ENCODE measurements at places on chromosomes 12 and 14.
A peak's percentile ranks its signal among the peaks of the same experiment; 100 is the strongest.

GRCh38 chr12:50353404-50353803 is 43.0 kb downstream of the FAM186A start:
- no peak for DNase-seq

- no peak for DNase-seq
Measured at GRCh38 chr12:132955094-132956010, 754 bp downstream of the ZNF605 start.

GRCh38 chr14:87013583-87013982 is 979.4 kb downstream of the GALC start:
- no peak for DNase-seq

- DNase-seq, result no peak
Measured at GRCh38 chr14:90803249-90803648, 13.0 kb downstream of the TTC7B start.

DNA sequence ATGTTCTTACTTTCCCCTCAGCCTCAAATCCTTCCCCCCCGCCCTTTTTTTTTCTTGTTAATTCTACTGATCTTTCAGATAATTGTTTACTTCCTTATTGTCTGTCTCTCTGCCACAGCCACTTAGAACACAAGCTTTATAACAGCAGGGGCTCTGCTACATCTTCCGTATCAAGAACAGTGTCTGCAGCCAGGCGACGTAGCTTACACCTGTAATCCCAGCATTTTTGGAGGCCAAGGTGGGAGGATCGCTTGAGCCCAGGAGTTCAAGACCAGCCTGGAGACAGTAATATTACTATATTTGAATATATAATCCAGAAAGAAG is 5.4 kb downstream of the SOS2 start:
- no peak for DNase-seq

DNA sequence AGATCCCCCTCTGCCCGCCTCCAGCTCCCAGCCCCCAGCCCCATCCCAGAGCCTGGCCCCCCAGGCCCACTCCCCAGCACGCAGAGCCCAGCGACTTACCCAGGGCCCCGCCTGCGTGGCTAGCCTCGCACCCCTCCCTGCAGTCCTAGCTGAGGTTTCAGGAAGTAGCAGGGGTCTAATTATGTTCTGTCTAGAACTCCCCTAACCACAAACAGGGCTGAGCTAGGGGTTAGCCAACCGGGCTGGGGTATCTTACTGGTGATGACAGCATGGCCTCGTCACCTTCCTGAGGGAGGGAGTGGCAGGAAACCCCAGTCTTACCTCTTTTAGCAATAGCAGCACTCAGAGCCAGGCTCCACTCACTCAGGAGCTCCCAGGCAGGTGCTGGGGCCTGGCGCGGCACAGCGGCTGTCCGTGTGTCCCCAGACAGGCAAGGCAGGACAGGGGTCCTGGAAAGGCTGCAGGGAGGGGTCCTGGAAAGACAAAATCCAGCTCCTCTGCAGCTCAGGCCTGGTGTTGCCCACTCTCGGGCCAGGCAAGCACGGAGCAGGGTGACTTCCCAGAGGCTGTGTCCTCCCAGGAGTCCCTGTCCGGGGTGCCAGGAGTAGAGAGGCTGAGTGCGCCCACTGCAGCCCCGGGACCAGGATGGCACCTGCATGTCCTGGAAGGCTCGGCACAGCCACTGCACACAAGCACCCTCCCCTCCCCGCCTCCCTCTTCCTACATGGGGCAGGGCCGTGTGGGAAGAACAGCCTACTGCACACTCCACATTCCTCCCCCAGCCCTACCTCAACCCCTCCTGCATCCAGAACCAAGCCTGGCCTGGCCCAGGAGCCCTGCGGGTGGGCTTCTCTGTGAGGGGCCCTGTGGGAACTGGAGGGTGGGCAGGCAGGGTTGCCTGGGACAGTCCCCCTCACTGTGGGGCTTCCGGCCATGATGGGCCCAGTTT is at the start of gene GPR132:
Gene GPR132, minus strand, starts transcription at position 151 of the 949 bp plus-strand sequence. CDS start 10,010 bp downstream, outside the sequence.
- no peak for DNase-seq

DNA sequence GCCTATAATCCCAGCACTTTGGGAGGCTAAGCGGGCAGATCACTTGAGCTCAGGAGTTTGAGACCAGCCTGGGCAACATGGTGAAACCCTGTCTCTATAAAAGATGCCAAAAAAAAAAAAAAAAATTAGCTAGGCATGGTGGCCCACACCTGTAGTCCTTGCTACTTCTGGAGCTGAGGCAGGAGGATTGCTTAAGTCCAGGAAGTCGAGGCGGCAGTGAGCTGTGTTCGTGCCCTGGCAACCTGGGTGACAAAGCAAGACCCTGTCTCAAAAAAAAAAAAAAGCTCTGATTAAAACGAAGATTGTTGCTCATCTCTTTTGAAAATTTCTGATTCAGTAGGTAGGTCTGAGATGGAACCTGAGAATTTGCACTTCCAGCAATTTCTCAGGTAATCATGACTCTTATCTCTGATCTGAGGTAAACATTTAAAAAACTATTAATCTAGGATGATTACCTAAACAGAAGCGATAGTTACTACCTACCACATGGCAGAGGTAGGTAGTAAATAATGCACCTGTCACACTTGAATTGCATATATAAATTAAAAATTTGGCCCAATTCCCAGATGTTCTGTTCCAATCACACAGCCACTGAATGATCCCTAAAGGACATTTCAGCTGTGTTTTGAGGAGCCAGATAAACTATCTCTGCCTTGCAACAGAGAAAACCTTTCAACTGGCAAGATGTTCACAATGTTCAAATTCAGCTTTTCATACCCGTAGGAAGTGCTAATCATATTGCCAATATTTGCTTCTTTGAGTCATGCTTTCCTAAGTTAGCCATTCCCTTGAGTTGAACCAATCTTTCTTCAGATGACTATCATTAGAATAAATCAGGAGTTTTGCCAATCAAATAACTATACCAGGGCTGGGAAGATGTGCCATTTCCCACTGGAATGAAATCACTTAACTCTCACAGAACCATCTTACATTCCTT is 4.2 kb upstream of the TEP1 start:
- no peak for DNase-seq

- DNase-seq, result no peak
Measured at GRCh38 chr14:42629553-42629952, 1022.9 kb downstream of the LRFN5 start.

DNA sequence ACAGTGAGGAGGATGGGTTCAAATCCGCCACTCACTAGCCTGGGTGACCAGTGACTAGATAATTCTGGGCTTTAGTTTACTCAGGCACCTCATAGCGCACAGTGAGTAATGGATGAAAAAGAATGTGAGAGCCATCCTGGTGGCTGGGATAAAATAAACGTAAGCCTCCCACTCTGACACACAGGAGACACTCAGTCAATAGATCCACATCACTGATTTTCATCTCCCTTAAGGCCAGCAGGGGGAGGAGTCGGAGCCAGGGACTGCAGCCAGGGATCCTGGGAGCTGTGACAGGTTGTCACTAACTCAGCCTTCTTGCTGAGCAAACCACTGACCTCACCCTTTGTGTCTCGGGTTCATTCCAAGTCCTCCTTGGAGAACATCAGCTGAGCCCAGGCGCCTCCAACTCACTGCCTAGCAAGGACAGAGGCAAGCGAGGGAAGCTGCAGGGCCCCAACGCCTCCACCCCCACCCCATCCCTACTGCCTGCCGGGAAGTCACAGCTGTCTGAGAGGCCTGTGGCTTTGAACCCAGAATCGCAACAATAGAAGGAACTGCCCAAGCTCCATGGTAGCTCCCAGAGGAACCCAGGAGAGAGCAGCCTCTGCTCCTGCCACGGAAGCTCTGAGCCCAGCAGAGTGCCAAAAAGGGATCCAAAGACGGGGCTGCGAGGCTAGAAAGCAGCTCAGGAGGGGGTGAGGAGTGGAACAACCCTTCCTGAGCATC is 30.7 kb downstream of the PXN start:
- peak; percentile 68 for DNase-seq

- DNase-seq, result no peak
Measured at GRCh38 chr14:93975791-93976476, 436 bp downstream of the ASB2 start.

- no peak for DNase-seq
Measured at GRCh38 chr12:31217356-31218130, 108.4 kb downstream of the SINHCAF start.

- no peak for DNase-seq
Measured at GRCh38 chr12:63821781-63822251, 22.7 kb upstream of the SRGAP1 start.

DNA sequence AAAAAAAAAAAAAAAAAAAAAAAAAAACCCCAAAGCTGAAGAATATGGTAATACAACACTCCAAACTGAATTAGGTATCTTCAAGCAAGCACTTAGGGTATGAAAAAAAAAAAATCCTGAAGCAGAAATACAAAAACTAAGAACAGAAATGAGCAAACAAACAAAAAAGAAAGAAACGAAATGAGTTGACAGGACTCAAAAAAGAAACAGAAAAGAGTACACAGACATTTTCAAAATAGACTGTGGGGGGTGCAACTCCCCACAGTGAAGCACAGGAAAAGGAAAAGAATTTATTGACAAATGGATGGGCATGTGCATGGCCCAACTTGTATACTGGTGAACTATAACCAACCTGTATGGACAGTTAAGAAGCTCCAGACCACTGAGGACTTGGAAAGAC is 24.6 kb downstream of the RPS6KA5 start:
- no peak for DNase-seq

GRCh38 chr14:20794644-20795369 is 7.8 kb downstream of the RNASE1 start:
- DNase-seq, result no peak

GRCh38 chr14:80215756-80216581 is 4.7 kb upstream of the DIO2 start:
- no peak for DNase-seq

DNA sequence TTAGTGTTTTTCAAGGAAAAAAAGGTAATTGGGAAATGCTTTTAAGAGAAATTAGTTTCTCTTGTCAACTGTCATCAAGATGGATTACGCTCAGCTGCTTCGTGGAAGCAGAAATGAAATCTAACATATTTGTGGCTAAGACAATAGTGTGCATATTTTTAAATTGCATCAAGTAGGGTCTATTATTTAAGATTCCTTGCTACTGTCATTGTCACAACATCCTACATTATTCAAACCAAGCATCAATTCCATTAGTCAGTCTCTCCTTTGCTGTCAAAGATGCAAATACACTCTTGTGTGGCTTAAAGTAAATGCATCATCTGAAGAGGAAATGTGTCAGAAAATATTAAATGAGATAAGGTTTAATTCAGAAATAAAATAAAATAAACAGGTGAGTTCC is 1277.6 kb upstream of the SEL1L start:
- DNase-seq, result no peak

DNA sequence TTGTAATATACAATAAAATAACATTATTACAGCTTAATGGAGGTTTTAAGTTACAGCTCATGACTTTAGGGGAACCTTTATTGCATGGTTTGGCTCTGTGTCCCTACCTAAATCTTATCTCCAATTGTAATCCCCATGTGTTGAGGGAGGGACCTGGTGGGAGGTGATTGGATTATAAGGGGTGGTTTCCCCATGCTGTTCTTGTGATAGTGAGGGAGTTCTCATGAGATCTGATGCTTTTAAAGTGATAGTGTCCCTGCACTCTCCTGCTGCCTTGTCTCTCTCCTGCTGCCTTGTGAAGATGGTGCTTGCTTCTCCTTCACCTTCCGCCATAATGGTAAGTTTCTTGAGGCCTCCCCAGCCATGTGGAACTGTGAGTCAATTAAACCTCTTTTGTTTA is 132.1 kb upstream of the SYT1 start:
- DNase-seq, result no peak

DNA sequence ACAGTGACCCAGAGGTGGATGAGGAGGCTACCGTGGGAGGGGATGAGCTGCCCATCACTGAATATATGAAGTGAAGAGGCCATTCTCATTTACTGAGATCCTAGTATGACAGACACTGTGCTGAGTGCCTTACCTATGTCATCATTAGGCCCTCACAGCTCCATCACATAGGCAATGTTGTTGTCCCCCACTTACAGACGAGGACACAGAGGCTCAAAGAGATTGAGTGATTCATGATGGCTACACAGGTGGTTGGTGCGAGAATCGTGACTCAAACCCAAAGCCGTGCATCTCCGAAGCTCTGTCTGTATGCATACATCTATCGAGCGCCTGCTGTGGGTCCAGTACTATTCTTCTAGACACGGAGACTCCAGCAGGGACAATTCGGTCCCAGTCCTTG is 5.9 kb upstream of the CCDC197 start:
- DNase-seq, result no peak

Data from substantia nigra (tissue), 51 donors.